ENCODE measurements at places on chromosomes 7 and 10. TPM values are rescaled to one million over a fixed set of nuclear protein-coding genes. Genes with fewer than 3 reads are reported as not detected.

The STK31 gene
- total RNA-seq, result not detected

The MLXIPL gene
- 0.03 TPM for total RNA-seq

The ZNF32 gene
- total RNA-seq, result 32.9 TPM

The LIPN gene
- total RNA-seq, result not detected

DNA sequence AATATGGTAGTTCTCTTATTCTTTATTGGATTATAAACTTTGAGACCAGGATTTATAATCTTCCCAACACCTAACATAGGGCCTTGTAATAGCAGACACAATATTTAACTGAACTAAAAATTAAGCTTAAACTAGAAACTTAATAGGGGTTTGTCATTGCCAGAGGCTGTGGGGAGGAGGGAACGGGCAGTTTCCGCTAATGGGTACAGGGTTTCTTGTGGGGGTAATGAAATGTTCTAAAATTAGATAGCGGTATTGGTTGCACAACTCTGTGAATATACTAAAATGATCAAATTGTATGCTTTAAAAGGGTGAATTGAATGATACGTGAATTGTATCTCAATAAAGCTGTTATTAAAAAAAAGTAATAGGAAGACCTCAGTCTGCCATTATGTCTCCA lies 45.4 kb downstream of the NT5C2 start:
- no peak for DNase-seq

- DNase-seq, result no peak
These were observed 195.2 kb downstream of the MDFIC start for GRCh38 chr7:115116773-115117715.

DNA sequence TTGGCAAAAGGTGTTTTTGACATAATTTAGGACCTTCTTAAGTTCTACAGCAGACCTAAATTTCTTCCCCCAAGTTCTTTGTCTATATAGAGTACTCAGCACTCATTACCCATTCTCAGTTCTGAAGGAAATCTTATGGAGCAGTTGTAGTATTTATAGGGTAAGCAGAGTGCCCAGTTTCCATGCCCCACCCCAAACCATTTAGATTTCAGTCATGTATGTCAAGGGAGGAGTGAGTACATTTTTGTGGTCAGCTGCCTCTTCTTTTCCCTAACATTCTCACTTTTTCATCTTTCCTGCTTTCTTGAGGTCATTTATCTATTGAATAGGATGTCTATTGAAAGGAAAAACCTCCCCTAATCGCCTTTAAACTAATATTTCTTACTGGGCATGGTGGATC lies 83.3 kb downstream of the KAT6B start:
- no peak for DNase-seq

DNA sequence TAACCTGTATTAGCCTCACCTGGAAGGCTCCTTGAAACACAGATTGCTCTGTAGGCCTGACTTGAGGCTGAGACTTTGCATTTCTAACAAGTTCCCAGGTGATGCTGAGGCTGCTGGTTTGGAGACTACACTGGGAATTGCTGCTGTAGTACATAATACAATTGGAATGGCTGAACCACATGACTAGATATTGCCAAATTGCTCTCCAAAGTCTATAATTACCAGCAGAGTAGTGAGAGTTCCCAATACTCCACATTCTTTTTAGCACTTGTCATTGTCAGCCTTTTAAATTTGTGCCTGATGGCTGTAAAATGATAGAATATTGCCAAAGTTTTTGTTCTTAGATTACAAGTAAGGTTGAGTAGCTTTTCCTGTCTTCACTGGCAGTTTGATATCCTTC lies 39.9 kb downstream of the PLEKHA8 start:
- no peak for DNase-seq

DNA sequence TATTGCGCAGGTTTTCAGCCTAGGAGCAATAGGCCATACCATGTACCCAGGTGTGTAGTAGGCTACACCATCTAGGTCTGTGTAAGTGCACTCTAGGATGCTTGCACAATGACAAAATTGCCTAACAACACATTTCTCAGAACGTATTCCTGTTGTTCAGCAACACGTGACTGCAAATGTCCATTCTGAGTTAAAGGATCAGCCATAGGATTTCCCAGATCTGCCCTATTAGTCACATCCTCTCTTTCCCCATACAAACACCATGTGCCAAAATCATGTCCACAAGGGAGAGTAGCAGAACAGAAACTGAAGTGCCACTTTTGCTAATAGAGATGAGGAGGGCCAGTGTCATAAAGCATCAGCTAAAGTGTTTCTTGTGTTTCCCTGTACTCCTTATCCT lies 42.6 kb upstream of the AMPH start:
- DNase-seq, result peak; percentile 43

GRCh38 chr10:67609996-67610793 lies 85.8 kb downstream of the CTNNA3 start:
- no peak for DNase-seq

DNA sequence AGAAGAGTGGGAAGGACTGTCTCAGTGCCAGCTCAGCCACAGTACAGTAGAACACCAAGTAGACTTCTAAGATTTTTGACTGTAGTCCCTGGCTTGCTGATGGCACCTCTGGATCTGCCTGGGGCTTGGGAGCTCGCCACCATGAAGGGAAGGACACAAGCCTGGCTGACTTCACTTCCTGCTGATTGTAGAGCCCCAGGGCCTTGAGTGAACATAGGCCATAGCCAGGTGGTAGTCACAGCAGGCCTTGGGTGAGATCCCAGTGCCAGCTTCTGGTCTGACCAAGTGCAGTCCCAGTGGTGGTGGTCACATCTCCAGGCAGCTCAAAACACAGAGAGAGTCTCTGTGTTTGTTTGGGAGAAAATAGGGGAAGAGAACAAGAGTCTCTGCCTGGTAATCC lies 57.6 kb upstream of the HBP1 start:
- DNase-seq, result no peak

- DNase-seq, result no peak
These were observed 2.1 kb downstream of the FAM20C start for GRCh38 chr7:194252-195009.

DNA sequence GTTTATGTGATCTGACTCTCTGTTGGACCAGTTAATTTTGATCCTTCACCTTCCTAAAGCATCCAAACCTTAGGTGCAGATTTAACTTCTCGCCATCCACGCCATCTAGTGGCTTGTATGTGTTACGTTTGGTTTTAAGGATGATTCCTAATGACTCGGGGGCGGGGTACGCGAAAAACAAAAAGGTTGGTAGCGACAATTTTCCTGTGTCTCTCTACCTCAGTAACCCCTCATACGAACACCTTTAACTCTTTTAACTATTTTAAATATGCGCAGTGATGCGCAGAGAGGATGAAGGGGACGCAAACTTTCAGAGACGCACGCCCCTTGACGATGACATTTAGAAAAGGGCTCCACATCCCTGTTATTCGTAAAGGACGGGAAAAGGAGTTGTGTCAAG lies 714 bp upstream of the KCND2 start:
- DNase-seq, result peak; percentile 73

GRCh38 chr10:3949711-3950110 lies 164.7 kb upstream of the KLF6 start:
- DNase-seq, result no peak

DNA sequence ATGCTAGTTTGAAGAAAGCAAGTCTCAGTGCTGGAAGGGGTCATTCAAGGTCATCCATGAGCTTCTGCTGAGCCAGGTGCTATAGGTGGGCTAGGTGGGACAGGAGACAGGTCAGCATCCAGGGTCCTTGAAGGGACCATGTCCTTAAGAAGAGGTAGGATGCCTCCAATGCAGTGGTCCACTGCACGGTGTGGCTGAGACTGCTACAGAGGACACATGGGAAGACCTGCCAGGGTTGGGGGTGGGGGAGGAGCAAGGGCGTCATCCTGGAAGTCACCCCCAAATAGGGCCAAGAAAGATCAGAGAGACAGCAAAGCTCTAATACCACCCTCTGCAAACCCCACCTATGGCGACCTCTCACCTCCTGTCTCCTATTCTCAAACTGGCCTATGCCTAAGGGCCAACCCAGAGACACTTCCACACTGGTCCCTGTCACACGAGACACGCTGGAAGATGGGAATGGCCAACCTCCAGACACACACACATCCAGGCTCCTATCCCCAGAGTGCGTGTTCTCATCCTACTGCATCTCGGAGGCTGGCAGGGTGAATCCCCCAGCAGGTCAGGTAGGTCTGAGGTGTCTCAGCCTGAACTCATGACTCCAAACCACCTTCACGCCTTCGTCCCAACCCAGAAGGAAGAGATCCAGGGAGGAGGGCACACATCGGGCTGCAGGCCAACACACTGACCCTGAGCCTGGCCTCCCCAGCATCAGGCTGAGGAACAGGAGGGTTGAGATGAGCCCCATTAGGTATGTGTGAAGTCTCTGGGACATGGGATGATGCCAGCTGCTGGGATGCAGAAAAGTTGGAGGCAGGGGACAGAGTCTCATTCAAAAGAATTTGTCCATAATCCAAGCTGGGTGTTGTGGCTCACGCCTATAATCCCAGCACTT lies 5.6 kb upstream of the PPP1R35 start:
- no peak for DNase-seq

DNA sequence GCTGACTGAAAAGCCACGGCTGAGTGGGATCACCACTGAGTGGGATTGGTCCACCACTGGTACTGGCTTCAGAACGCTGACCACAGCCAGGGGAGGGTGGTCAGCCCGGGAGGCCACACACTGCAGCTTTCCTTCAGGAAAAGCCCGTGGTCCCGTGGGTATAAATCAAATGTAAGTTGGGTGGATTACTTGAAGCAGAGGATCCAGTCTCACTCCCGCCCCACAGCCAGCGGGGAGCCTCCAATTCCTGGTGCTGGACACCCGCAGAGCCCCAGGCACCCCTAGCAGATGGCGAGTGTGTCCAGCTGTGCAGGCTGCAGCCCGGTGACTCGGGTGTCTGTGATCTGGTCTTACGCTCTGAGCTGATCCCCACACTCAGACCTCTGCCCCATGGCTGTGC lies 231.1 kb upstream of the ZNF32 start:
- DNase-seq, result no peak

GRCh38 chr10:126186766-126187165 lies 201.5 kb downstream of the ADAM12 start:
- DNase-seq, result no peak

DNA sequence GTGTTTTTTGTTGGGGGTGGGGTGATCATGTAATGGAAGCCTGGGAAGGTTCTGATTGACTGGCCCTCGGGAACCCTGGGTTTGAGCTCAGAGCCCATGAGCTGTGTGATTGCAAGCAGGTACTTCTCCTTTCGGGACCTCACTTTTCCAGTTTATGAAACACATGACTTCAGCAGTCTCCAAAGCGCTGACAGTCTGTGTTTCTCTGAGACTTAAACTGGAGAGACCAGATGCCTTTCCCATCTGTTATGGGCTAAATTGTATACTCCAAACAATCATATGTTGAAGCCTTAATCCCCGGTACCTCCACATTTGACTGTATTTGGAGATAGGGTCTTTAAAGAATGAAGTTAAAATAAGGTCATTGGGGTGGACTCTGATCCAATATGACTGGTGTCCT lies 493.6 kb downstream of the GALNT17 start:
- DNase-seq, result no peak
